ENCODE measurements at places on chromosomes 2 and 18. TPM values are rescaled to one million over a fixed set of nuclear protein-coding genes. Genes with fewer than 3 reads are reported as not detected.
A peak's percentile ranks its signal among the peaks of the same experiment; 100 is the strongest.

DNA sequence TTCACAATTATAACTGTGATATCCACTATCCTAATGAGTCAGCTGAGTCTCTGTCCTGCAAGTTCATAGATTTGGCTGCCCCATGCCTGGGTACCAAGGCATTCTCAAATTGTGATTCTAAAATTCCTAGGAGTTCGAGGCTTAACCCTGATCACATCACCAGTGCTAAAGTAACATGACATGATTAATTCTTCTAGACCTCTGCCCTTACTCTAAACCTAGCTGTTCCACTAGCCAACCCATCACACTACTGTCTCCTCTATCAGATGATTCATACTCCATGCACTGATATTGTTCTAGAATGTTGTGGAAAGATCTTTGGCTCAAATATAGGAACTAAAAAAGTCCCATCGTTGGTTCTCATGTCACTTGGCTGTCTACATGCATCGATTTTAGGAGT lies 487.6 kb downstream of the PIK3C3 start:
- no peak for DNase-seq
- no peak overlapping the region for H3K27ac ChIP-seq
- H3K27me3 ChIP-seq, result no peaks in the 10 kb centered on the region
- no peaks in the 10 kb centered on the region for H3K36me3 ChIP-seq
- H3K4me3 ChIP-seq, result no peak overlapping the region
- H3K4me1 ChIP-seq, result peaks cover 8% of the 10 kb centered on the region

The REG3A gene
- not detected for total RNA-seq

- peaks cover 3% of the 10 kb centered on the region for H3K36me3 ChIP-seq
- no peak overlapping the region for H3K4me3 ChIP-seq
- no peak overlapping the region for H3K27ac ChIP-seq
- peaks cover 18% of the 10 kb centered on the region for H3K4me1 ChIP-seq
- no peak for DNase-seq
Measured at GRCh38 chr2:236731767-236732580, 162.3 kb downstream of the ACKR3 start.

GRCh38 chr2:189860161-189860560 lies 75.9 kb downstream of the PMS1 start:
- H3K4me1 ChIP-seq, result peaks cover 21% of the 10 kb centered on the region
- H3K27me3 ChIP-seq, result no peaks in the 10 kb centered on the region
- peak overlapping the region; percentile 50 for H3K27ac ChIP-seq
- no peak for DNase-seq
- H3K4me3 ChIP-seq, result no peak overlapping the region
- peaks cover 33% of the 10 kb centered on the region for H3K36me3 ChIP-seq

- H3K27ac ChIP-seq, result no peak overlapping the region
- H3K4me1 ChIP-seq, result peaks cover 11% of the 10 kb centered on the region
- DNase-seq, result no peak
- H3K27me3 ChIP-seq, result peaks cover 57% of the 10 kb centered on the region
- no peaks in the 10 kb centered on the region for H3K36me3 ChIP-seq
- H3K4me3 ChIP-seq, result no peak overlapping the region
Measured at GRCh38 chr18:63947051-63947790, 1.9 kb upstream of the HMSD start.

The MATN3 gene
- total RNA-seq, result 12.8 TPM
